MG63 (cell line): ENCODE measurements at places on chromosomes 7 and 10. TPM values are rescaled to one million over a fixed set of nuclear protein-coding genes. Genes with fewer than 3 reads are reported as not detected.

DNA sequence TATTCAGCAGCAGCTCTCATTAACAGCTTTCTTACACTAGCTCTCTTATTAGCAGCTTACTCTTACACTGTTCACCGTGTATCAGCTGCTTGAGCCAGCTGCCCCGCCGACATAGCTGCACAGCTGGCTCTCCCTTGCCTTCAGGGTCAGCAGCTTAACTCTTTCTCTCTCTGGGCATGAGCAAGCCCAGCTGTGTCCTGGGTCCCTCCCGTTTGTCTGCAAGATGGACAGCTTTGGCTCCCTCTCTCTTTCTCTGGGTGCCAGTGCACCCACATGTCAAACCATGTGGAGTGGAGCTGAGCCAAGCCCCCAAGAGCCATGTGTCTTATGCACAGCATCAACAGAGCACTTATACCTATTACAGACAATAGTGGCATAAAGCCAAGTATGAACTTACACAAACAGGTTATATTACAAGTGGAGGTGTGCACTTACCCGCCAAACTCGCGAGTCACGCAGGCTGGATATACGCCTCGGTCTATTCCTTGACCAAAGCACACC is 35.7 kb upstream of the MTPAP start:
- DNase-seq: peak; percentile 53

DNA sequence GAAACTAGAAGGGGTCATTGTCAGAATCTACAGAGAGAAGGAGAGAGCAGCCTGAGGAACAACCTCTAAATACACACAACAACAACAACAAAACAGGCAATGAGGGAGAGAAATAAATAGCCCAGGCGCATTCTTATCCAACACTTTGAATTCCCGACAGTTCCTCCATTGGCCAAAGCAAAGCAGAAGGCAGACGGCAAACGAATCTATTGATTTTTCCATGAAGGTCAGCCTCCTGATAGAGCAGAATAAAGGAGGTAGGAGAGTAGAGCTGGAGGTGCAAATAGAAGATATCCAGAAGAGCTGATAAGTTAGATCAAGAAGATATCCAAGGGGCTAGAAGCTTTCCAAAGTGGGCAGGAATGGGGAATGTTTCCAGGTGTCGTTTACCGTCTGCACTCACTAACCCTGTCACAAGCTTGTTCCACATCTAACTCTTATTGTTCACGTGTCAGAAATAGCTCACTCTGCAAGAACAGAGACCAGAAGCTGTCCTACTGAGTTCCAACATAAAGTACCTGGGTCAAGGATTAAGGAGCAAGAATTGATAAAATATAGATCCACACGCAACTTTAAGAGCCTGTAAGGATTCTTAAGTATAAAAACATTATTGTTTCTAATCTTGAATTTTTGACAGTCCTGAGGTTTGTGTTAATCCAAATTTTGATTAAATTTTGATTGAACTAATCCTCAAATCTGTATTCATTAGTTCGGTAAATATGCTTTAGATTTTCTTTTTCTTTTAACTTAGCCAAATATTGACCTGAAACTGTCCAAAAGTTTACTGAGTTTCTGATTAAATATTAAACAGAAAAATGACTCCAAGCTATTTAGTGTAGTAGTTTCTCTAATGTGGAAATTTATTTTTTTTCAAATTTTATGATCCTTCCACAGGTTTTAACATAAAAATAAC is 45.7 kb downstream of the PTN start:
- no peak for DNase-seq

Gene HPSE2
- not detected in 2 replicates for total RNA-seq

Gene DPP6
- total RNA-seq: not detected in 2 replicates

Gene TRIM73
- 0.20 TPM in 1 of 2 replicates, not detected in the other for total RNA-seq

- no peak for DNase-seq
Measured at GRCh38 chr7:16637379-16637778, 8.2 kb downstream of the ANKMY2 start.

- DNase-seq: no peak
Measured at GRCh38 chr7:138295049-138295637, 164.9 kb upstream of the TRIM24 start.

- DNase-seq: no peak
Measured at GRCh38 chr7:38883706-38884105, 25.3 kb downstream of the VPS41 start.

GRCh38 chr7:152459724-152460251 is 24.0 kb upstream of the KMT2C start:
- no peak for DNase-seq

DNA sequence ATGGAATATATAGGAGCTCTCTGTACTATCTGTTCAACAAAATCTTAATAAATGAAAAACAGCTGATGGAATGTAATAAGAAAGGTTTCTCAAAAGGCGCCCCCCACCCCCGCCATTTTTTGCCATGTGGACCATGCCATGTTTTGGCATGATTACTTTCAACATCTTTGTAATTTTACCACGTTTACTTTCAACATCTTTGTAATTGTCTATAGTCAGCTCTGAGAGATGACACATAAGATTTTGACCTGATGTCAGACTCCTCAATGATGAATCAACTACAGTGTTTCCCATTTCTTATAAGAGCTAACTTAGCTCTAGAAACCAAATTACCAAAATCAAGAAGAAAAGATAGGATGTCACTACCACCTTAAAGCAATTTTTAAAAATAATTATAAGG is 144.9 kb upstream of the AHR start:
- no peak for DNase-seq

Gene MAGI2
- 0.49 and 0.56 TPM in 2 replicates for total RNA-seq
